ENCODE measurements at places on chromosomes 11 and 22. TPM values are rescaled to one million over a fixed set of nuclear protein-coding genes. Genes with fewer than 3 reads are reported as not detected.

Gene USP2
- 0.26 TPM for total RNA-seq

Gene CHADL
- total RNA-seq = 0.26 TPM

Gene CEND1
- total RNA-seq = 3.8 TPM

Gene FHIP1B
- 21.1 TPM for total RNA-seq

Gene ISX
- total RNA-seq = not detected

Gene SAMM50
- 31.3 TPM for total RNA-seq

Gene DDIAS
- 5.2 TPM for total RNA-seq
